Activated T-helper 2 cell treated with anti-CD3 and anti-CD28 coated beads, Interferon-gamma antibody, Interleukin-2, Interleukin-4, amounts not matched to agents 10 μg/mL and 5 μg/mL and 100 μg/mL, durations not matched to agents 14 hours and 24 hours and 36 hours (primary cell): ENCODE measurements at places on chromosomes 6 and 20. TPM values are rescaled to one million over a fixed set of nuclear protein-coding genes. Genes with fewer than 3 reads are reported as not detected.
A peak's percentile ranks its signal among the peaks of the same experiment; 100 is the strongest.

DNA sequence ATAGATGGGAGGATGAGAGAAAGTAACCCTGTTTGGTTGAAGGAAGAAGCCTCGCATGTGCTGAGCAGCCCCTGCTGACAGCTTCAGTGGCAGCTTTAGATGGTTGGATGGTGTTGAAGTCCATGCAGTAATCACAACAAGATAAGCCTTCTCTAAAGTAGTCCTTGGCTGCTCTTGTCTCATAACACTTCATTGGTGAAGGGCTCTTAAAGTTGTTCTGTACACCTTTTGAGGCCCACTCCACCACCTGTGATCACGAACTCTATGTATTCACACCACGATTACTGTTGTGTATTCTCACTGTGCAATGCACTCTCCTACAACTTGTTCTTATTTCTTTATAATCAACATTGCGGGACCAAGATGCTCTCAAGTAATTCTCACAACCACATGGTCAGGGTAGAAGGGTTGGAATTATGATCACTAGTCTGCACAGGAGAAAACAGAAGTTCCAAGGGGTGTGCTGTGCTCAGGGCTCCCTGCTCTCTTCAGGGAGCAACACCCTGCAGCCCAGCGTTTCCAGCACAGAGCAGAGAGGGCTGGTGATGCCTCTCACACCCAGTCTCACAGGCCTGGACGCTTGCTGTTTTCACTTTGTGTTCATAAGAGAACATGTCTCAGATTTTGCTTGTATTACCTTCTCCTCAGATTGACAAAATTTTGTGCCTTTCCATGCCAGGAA, 294.4 kb downstream of the SMOC2 start:
- DNase-seq, result no peak

- no peak for DNase-seq
These were observed 28.9 kb downstream of the FUCA2 start for GRCh38 chr6:143482593-143482992.

Gene WFDC12
- not detected in 2 replicates for total RNA-seq

DNA sequence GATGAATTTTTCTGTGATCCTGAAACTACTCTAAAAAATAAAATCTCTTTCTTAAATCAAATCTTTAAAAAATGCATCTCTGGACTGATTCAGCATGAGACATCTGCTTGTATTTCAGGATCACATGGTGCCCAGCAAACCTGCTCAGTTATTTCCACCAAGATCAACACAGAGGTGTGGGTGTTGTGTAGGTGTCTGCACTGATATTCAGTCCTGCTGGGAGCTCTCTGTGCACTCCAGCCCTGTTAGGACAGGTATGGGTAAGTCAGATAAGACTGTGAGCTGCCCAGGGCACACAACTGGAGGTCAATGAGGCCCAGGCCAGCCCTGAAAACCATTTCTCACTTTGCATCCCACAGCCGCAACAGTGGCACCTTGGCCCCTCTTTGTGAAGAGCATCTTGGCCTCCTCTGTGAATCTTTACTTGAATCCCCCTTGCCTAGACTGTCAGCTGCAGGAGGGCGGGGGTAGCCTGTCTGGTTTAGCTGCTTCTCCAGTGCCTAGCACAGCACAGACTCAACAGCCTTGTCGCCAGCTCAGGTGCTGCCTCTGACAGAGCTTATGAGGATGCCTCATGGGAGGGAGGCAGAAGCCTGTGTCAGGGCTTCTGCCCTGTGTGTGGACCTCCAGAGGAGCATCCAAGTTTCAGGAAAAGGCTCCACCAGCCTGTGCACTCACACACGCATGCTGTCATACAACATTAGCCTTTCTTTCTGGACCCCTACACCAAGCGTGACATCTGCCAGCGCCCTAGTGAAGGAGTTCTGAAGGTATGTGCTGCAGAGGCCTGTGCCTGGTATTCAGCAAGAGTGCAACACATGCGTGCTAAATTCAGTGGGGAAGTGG, 187.6 kb upstream of the CST7 start:
- no peak for DNase-seq

Gene AVP
- total RNA-seq, result not detected in 2 replicates

Gene SS18L1
- total RNA-seq, result 26.0 and 30.7 TPM in 2 replicates

DNA sequence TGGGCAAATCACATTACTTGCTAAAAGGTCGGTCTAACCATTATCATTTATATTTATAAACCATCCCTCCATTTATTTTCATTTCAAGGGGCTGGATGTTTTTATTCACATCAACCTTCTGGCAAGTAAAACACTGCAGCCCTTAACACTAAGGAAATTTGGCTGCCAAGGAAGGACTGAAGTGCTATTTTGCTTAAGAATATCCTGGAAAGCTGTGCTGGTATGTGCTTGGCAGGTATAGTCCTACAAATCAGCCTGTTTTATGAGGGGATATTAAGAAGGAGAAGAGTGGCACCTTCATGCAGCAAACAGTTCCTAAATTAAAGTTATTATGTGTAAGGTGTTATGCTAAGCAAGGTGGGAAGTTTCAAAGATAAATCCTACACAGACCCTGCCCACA, 9.8 kb downstream of the PHACTR2 start:
- DNase-seq, result no peak

Gene OR2B2
- not detected in 2 replicates for total RNA-seq

- DNase-seq, result no peak
These were observed 423 bp downstream of the PACRG start for GRCh38 chr6:162728197-162728596.

GRCh38 chr6:154981079-154981870, 13.8 kb upstream of the TIAM2 start:
- DNase-seq, result no peak

GRCh38 chr20:4578375-4578774, 143.3 kb upstream of the PRND start:
- DNase-seq, result no peak

DNA sequence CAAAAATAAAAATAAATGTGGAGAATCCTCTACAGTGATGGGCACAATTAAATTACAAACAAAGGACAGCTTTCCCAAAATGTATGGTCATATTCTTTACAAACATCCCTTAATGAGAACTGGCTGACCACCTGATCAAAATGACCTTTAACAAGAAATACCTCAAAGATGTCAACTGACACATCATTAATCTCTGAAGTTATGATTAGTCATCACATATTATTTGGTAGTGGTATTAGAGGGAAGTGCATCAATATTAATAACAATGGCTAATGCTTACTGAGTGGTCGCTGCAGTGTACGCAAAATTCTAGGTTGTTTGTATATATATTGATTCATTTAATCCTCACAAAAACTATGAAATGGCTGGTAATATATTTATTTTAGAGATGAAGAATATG, 340.6 kb downstream of the GJA1 start:
- no peak for DNase-seq

Gene MYMX
- not detected in 2 replicates for total RNA-seq

DNA sequence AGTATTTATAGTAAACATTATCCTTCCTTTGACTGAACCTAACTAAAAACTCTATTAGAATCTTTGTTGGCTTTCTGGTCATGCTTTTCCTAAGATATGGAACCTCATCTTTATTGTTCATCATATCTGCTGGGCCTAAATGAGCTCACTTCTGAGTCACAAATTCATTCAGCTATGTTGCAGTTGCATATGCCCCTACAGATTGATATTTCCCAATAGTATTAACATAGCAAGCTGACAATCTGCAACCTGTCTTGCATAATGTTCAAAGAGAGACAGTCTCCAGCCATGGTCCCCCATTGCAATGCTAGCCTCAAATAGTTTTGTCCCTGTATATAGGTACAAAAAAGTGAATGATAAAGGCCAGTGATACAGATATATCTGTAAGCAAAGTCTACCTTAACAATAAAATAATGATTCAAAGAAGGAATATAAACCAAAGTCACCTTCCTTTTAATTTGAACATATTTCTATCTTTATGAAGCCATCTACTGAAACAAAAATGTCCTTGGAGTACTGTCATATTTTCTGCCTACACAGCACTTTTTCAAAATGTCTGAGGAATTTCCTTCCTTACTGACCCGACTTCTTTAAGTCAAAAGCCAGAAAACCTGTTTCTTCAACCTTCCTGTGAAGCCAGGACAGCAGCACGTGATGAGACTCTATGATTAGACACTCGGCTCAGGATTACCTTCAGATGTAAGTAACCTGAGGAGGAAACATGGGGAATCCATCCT, 140.7 kb downstream of the UBE3D start:
- no peak for DNase-seq

DNA sequence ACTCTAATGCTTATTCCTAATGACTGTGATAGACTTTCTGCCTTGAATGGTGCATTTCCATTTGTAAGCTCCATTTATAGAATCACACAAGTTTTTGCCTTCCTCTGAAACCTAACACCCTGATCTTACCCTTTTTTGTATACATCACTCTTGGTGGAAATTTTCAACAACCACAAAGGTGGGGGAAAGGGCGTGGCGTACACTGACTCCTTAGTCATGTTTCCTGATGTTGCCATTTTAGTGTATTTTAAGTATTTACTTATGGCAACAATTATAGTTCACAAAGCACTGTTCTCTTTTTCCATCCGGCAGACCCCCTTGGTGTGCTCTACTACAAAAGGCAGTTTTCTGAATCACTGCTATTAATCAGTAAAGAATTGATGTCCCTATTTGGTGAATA, 92.0 kb downstream of the ATXN1 start:
- DNase-seq, result peak; percentile 71

GRCh38 chr6:106856227-106856874, 118.2 kb downstream of the CD24 start:
- DNase-seq, result no peak

GRCh38 chr20:33465481-33466302, 22.1 kb upstream of the SNTA1 start:
- no peak for DNase-seq

DNA sequence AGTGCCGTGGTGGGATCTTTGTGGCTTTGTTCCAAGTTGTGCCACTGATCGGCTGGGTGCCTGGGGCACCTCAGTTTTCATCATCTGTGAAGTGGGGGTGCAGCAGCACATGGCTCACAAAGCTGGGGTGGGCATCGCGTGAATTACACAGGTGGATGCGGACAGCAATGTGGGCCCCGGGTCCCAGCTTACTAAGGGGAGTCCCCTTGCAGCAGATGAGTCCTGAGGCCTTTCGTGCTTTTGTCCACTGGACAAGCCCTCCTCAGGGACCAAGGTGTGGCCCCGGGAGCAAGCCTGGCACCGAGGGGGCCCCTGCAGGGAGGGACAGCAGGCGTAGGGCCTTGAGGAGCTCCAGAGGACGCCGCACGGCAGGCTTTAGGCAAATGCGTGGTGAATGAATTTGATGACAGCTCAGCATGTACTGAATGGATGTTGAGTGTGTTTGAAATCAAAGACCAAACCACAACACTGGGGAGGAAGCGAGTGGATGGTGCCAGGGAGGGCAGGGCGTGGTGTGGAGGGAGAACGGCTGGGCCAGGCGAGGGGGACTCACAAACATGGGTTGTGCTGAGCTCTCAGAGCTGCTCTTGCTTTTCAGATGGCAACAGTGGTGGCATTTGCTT, 53.2 kb downstream of the IRF4 start:
- DNase-seq, result peak; percentile 42

GRCh38 chr6:127812985-127813698, 87.7 kb downstream of the THEMIS start:
- no peak for DNase-seq

DNA sequence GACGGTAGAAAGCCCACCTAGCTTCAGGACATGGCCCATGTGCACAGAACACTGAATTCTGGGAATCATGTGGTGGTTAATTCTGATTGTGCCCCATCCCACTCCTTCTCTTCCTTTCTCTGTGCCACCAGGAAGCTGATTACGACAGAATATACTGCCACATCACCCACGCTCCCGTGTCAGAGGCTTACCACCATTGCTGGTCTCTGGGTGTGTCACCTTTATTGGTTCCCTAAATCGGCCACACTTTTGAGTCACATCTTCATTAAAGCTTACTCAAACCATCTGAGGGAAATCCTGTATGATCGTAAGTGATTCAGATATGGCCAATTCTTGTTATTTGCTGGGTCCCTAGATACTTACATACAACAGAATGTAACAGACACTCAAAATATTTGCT, 3.1 kb downstream of the TRMT6 start:
- DNase-seq, result no peak

DNA sequence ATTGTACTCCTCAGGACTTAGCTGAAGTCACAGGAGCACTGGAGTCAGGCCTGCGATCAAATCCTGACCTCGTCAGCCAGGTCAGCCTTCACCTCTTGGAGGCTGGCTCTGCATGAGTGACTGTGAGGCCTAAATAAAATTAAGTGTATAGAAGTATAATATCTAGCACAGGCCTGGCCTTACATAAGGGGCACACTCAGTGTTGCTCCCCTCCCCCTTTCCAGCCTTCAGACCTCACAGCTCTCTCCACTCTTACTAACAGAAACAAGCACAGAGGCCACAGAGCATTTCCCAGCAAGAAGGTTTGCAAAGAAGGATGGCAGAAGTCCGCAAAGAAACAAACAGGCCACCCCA, 84.8 kb downstream of the TRERF1 start:
- no peak for DNase-seq

DNA sequence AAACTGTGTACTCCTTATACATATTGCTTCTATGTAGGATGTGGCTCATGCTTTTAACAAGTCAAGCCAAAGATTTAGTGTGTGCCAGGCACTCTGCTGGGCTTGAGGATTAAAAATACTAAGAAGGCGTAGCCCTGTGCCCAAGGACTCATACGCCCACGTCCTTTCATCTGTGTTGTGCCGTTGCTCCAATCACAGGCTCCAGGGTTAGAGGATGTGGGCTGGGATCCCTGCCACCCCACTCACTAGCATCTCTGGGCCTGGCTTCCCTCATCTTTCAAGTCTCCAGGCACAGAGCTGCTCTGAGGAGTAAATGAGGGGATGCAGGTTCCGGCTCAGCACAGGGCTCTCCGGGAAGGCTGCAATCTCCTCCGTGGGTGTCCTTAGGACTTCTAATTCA, 214.2 kb downstream of the SYNDIG1 start:
- no peak for DNase-seq

Gene EYA2
- total RNA-seq, result not detected in 2 replicates

DNA sequence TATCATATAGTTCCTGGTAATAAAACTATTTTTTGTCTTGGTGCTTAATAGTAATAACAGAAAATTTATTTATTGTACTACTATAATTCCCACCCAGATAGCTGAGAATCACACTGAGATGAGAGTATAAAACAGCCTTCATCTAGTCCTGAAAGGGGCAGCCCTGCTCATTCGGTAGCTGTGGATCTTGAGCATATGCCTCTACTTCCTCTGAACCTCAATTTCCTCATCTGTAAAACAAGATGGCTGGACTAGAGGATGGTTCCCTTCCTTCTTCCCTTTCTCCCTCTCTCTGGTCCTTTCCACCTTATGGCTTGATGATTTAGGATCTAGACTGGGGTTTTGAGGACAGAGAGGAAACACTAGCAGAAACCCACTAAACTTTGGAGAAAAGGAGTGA, 15.0 kb downstream of the FKBP5 start:
- no peak for DNase-seq

Gene ZBTB46
- 1.1 and 1.9 TPM in 2 replicates for total RNA-seq
